ENCODE measurements at places on chromosomes 5 and 9.
A peak's percentile ranks its signal among the peaks of the same experiment; 100 is the strongest.

- no peak for DNase-seq
Measured at GRCh38 chr5:13472842-13473241, 471.6 kb downstream of the DNAH5 start.

DNA sequence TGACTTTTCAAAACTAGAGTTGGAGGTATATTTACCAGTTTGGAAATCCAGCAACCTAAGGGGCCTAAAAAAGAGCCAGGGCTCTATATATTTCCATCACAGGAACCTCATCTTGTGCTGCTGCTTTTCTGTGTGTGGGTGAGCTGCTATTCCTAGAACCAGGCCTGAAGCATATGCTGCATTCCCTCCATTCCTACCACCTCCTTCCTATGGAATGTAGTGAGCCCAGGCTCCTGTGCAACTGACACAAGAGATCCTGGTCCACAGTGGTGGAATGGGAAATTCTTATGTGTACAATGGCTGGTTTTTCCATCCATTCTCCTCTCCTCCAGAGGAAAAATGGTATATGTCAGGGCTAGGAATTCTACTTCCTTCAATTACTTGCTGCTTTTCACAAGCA lies 39.1 kb downstream of the SPEF2 start:
- no peak for DNase-seq

DNA sequence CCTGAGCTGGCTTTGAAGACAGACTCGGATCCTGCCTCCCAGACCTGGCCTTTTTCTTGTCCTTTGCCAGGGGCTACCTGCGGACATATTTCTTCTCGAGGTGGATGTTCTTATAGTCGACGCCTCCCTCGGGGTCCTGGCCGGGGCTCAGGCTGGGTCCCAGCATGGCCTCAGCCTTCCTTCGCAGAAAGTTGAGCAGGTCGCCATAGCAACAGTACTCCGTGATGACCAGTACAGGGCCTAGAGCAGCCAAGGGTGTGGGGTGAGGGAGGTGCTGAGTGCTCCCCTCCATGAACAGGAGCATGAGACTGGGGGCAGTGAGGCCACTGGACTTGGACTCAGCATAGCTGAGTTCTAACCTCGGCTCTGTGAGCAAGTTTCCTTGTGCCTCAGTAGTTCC lies 26.7 kb downstream of the CSF1R start:
- no peak for DNase-seq

GRCh38 chr5:172661526-172661925 lies 20.5 kb downstream of the NEURL1B start:
- no peak for DNase-seq

DNA sequence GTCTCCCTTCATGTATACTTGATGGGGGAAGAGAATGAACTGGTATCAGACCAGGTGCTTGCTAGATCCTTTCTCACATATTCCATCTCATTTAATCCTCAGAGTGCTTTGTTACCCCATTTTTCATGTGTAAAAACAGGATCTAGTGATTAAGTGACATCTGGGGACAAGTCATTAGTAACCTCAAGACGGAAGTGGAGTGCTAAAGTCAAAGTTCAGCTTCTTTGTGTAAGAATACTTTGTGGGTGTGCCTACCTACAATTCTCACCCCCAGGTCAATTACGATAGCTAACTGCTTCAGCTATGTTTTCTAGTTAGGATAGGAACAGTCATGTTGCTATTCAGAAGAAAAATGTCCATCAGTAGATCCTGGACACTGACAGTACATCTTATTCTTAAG lies 3.1 kb upstream of the FAM120AOS start:
- no peak for DNase-seq

GRCh38 chr5:16546732-16547131 lies 70.1 kb downstream of the RETREG1 start:
- peak; percentile 73 for DNase-seq

GRCh38 chr5:57366744-57367143 lies 115.9 kb downstream of the ACTBL2 start:
- DNase-seq = peak; percentile 84

DNA sequence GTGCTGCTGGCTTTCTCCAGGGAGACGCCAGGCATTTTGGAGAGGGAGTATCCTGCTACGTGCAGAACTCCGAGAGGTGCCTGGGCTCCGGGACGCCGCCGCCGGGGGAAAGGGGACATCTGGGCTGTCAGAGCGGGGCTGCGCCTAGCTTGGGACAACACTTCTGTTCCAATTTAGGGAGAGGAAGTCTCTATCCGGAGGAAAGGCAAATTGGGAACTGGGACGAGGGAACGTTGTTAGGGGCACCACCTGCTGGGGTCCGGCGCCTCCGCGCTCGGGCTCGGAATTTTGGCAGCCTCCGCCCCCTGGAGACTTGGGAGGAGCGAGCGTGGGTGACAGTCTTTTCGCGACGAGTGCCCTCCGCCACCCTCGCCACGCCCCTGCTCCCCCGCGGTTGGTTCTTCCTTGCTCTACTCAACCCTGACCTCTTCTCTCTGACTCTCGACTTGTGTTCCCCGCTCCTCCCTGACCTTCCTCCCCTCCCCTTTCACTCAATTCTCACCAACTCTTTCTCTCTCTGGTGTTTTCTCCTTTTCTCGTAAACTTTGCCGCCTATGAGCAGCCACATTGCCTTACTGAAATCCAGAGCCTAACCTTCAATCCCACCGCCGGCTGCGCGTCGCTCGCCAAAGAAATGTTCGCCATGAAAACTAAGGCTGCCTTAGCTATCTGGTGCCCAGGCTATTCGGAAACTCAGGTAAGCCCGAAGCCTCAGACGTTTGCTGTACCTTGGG lies 1.6 kb downstream of the TSLP start:
- DNase-seq = peak; percentile 53

- DNase-seq = no peak
Measured at GRCh38 chr5:139037732-139038131, 160.4 kb downstream of the SIL1 start.

- DNase-seq = peak; percentile 51
Measured at GRCh38 chr9:4555236-4555635, 65.0 kb downstream of the SLC1A1 start.

GRCh38 chr5:43268188-43268820 lies 44.9 kb downstream of the HMGCS1 start:
- DNase-seq = no peak

DNA sequence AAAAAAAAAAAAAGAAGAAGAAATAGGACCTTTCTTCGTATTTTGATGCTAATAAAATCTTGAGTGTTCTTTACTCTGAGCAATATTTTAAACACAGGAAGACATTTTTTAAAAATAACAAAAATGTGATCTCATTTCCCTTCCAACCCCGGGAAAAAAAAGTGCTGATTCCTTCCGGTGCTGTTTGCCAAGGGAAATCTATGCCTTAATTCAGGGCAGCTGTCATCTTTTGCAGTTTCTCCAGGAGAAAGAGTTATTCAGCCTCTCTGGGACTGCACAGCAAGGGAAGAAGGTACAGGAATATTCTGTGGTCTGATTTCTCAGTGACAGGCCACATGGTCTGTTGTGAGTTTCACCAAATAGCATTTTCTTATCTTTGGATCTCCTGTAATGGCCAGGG lies 291.9 kb upstream of the IRX1 start:
- DNase-seq = no peak

DNA sequence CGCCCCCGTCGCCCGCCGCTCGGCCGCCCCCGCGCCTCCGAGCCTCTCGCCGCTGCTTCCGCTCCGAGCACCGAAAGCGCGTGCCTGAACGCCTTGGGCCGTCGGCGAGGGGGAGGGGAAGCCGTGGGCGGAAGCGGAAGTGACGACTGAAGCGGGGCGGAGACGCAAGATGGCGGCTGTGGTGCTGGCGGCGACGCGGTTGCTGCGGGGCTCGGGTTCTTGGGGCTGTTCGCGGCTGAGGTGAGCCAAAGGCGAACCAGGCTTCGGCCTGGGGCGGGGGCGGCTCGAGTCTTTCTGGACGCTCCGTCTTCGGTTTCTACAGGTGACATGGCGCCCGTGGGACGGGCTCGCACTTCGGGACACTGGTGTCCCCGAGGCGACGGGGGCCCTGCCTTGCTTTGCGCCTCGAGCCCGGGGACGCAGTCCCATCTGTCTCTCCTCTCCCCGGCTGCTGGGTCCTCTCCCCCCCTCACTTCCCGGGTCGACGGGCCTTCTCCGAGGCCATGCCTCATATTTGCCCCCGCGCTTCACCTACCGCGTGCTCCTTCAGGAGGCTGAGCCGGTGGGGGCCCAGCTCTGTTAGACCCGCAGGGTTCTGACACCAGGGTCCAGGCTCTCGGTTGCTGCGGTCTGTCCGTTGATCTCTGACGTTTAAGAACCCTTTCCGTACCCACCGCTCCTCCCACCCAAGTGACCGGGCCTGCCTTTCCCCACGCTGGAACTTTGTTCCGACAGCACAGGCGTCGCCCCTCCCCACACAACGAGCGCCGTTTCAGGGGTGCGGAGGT lies at the start of the genes ENTR1 and PMPCA:
ENTR1 (minus strand) TSS at position 115 of the 788 bp plus-strand sequence. CDS start 217 bp downstream, outside the sequence.
PMPCA (plus strand) TSS at position 159 of the 788 bp plus-strand sequence; CDS start at position 170, 11 bp downstream.
- DNase-seq = peak; percentile 92

- no peak for DNase-seq
Measured at GRCh38 chr5:180641566-180641900, 7.9 kb downstream of the FLT4 start.

DNA sequence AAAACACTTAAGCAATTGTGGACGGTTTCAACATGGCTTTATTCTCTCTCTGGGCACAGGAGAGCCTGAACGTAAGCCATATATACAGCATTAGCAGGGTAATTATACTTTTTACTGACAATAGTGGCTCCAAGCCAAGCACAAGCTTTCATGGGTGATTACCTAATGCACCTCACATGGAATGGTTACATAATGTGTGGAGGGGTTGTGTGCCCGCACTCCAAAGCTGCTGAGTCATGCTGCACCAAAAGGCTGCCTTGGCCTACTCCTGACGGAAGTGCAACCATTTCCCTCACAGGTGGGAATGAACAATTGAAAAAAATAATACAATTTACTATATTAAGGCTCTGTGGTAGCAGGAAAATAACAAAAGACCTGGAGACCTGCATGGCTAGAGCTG lies 86.5 kb upstream of the ATP10B start:
- DNase-seq = peak; percentile 87

DNA sequence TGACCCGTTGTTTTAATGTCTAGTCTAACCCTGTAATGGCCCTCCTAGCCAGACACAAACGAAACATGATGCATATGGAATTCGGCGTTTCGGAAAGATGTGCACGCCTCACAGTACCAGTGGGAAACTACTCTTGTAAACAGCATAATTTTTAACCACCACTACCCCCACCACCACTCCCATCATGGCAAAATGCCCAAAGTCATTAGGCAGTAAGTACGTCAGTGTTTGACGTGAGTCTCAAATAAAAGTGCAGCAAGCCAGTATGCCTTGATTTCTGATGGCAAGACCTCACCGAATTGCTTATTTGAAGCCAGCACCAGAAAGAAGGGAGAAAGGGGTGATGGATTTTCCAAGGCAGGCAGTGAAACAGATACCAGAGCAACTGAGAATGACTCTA lies 71.4 kb downstream of the ADRB2 start:
- no peak for DNase-seq

DNA sequence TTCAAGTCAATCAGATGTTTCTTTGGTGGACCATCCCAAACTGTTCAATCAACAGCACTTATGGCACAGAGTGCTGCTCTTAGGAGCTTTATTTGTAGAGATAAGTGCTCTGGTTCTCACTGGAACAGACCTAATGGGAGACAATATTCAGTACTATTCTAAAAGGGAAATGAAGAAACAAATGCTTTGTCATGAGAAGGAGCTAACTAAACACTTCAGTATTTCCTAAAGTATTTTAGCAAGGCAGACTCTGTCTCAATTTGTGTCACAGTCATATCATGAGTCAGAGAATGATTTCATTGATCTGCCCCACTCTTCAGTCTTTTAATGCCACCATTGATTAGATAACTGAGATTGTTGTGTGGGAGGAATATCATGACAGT lies 175.3 kb downstream of the SLF1 start:
- DNase-seq = peak; percentile 19

DNA sequence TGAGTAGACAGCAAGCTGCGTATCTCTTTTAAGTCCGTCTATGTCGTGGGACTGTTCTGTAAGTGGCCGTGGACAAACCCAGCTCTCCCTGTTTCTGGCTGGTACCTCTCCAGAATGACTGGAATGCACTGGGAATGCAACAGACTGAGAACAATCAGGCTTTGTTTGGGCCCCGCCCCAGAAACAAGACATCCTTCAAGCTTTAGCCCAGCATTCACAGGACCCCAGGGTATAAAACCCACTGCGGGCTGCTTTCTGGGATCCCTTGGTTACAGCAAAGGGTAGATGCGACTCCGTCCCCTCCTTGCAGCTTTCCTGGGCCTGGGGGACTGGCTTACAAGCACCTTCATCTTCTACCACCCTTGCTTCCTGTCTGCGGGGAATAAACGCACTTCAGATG lies 45.6 kb upstream of the SPTLC1 start:
- DNase-seq = no peak

- DNase-seq = no peak
Measured at GRCh38 chr9:125763394-125763801, 16.2 kb downstream of the PBX3 start.

- DNase-seq = peak; percentile 98
Measured at GRCh38 chr5:124453221-124454051, 293.0 kb downstream of the ZNF608 start.

DNA sequence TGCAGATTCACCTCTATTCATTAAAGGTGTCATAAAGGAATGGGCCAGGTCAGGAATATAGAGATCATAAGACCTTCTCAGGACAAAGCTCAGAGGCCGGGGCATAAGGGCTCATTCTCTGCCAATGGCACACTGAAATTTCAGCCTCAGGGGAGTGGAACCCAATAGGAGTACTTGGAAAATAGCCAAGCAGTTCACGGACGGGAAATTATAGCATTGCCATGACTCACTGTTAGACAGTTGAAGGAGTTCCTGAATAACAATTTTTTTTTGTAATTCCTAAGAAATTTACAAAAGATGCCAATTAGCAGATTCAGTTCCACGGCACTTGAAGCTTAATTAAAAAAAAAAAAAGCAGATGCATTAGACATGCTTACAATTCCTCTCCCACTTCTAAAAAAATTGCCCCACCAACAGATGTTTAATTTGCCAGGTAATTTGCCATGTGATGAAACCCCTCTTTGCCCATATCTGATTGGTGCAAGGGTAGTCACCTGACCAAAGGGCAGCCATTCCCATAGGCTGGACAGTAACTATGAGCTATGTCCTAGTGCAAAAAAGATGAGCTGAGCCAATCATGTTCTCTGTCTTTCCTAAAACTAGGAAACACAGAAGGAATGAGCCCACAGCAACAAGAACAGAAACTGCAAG lies 58.6 kb downstream of the PTCD2 start:
- peak; percentile 88 for DNase-seq

GRCh38 chr9:100058699-100059579 lies 39.9 kb downstream of the ERP44 start:
- no peak for DNase-seq
